ENCODE measurements at places on chromosomes 7 and 10.

- no peak for DNase-seq
Observed at GRCh38 chr10:34437906-34438305, 377.2 kb downstream of the PARD3 start.

GRCh38 chr10:4717670-4718069 lies 108.3 kb upstream of the AKR1E2 start:
- no peak for DNase-seq

DNA sequence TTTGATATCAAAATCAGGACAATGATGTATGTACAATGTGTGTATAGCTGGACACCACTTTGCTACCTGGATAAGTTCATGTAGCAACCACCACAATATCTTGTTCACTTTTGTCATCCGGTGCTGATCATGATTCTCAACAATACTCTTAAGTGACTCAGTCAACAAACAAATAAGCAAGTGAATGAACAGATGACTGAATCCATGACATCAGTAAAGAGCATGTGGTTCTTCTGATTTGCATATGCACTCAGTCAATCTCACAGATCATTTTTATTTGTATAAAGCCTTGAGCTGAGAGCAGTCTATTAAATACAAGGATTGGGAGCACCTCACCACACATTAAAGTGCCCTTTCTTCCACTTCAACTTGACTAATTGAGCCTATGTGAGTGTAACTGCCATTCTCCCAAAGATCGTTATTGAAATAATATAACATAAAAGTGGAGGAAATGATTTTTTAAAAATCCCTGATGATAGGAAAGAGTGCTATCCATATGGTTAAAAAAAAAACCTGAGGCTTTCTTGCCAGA lies 69.5 kb downstream of the NPSR1 start:
- DNase-seq, result no peak

- no peak for DNase-seq
Observed at GRCh38 chr10:131099028-131099726, 212.3 kb downstream of the TCERG1L start.

- DNase-seq, result no peak
Observed at GRCh38 chr7:140229101-140229525, 52.3 kb upstream of the KDM7A start.

GRCh38 chr10:115026056-115026745 lies 67.0 kb upstream of the ATRNL1 start:
- DNase-seq, result no peak

- no peak for DNase-seq
Observed at GRCh38 chr7:154698726-154699291, 304.1 kb downstream of the PAXIP1 start.

- DNase-seq, result no peak
Observed at GRCh38 chr7:12884033-12884432, 196.6 kb downstream of the ARL4A start.

DNA sequence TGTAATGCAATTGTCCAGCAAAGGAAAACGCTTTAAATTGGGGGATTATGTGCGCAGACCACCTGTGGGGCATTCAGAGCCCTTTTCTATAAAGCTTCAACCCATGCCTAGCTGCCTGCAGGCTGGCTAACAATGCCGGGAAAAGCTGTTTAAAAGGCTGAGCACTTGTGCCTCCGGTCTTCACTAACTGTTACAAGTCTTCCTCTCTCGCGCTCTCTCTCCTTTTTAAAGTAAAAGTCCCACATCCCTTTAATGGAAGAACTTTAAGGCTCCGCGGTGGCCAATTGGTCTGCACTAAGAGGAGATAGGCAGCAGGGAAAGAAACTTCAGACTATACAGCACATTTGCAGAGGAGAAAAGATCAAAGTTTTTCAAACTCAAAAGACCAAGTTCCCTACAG lies 4.6 kb downstream of the FZD8 start:
- DNase-seq, result no peak

GRCh38 chr7:21543528-21544302 lies 876 bp downstream of the DNAH11 start:
- no peak for DNase-seq

DNA sequence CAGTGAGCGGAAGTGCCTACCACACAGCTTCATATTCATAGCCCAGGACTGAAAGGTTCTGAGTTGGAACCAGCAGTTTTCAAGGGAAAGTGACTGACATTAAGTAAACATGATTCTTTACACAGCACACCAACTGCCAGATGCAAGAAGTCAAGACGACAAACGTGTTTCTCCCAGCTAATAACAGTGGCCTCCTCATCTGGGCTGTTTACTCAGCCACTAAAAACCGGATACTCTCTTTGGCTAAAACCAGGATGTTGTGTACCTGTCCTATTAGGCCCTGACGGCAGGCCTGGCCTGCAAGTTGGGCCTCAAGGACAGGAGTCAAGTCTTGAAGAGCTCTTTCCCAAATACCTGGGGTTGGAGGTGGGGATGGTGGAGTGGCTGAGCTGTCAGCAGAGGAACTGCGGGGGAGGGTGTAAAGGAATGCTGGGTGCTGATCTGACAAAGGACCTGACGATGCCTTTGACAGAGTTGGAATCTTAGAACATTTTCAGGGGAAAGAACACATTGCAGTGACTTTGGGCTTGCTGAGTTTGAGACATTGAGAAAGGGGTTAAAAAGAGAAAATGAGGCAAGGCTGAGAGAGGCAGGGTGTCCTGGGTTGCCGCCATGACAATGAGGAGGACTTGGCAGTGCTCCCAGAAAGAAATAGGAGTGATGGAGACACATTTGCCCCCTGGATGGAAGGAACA lies 57.7 kb downstream of the STEAP1B start:
- DNase-seq, result no peak

All from cortex of kidney (tissue), 1 donor.